ENCODE measurements at places on chromosomes 3 and 15.
A peak's percentile ranks its signal among the peaks of the same experiment; 100 is the strongest.

DNA sequence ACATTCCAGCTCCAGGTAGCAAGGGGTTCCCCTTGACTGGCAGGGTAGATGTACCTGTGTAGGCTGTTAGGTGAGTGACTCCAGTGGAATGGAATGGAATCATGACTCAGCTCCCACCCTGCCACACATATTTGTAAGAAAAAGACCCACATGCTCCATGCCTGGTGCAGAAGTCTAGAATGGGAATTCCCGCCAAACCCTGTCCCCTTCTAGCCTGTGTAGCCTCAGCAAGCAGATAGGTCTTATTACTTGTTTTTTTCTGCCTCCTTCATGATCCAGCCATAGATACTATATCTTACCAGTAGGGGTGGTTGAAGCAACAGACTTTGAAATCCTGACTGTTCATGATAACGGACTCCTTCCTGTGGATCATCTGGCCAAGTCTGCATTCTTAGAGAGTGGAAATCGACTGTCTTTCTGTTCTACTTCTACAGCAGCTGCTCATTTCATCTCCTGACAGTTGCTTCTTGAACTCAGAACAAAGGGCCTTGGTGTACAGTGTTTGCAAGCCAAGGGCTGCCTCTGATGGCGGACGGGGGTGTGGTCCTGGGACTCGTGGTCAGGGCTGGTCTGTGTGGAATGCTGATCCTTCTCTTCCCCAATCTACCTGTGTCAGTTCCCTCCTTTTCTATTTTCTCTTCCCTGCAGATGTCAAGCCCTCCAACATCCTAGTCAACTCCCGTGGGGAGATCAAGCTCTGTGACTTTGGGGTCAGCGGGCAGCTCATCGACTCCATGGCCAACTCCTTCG lies 16.3 kb downstream of the SNAPC5 start:
- peak; percentile 13 for DNase-seq

DNA sequence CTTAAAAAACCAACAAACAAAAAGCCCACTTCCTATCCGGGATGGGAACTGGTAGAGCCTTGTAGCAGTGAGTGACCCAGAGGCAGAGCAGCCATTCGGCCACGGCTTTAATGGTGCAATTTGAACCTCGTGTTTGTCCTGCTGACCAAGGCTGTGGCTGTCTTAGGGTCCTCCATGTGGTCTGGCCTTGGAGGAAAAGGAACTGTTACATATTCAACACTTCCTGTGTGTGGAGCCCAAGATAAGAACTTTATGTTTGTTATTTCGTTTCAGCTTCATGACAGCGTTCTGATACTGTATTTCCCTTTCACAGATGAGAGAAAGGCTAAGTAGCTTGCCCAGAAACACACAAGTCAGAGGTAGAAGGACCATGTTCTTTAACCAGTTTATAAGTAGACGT lies 269.8 kb downstream of the SV2B start:
- peak; percentile 80 for DNase-seq

DNA sequence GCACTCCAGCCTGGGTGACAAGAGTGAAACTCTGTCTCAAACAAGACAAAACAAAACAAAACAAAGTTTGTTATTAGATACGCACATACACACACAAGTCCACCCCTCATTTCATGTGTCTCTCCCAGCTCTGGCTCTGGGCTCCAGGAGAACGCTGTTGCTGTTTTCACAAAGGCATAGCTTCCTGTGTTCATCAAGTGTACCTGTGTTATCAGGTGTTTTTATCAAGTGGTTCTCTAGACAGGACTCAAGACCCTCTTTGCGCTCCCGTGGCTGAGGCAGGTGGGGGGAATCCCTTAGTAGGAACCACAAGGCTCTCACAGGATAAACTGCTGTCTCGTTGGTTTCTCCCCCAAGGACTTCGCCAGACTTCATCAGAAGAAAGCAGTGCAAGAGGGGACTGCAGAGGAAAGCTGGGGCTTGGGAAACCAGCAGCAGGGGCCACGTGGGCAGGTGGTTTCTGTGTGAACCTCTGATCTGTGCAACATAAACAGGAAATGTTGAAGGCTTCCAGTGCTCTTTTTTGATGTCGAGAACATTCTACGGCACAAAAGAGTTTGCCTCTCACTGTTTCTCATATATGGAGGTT lies 6.9 kb upstream of the PPP1R2 start:
- no peak for DNase-seq

- DNase-seq = no peak
Measured at GRCh38 chr15:29728418-29728817, 93.8 kb downstream of the TJP1 start.

DNA sequence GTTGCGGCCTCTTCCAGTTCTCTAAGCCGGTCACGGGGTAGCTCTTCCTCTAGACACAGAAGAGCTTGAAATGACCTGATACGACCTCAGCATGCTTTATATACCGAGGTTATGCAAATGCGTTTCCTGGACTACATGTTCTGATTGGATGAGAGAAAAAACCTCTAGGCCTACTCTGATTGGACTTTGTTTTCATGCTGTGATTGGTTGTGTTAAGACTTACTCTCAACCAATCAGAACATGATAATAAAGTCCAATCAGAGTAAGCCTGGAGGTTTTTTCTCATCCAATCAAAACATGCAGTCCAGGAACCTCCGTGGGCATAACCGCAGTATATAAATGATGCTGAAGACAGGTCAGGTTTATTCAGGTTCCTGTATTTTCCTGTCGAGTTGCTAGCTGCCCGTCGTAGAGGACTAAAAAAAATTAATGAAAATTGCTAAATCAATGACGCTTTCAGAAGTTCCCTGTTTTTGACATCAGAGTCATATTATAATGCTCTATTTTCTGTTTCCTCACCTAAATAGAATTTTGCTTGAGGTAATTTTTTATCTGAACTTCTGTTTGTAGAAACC lies 177.4 kb downstream of the POTEB3 start:
- DNase-seq = no peak

DNA sequence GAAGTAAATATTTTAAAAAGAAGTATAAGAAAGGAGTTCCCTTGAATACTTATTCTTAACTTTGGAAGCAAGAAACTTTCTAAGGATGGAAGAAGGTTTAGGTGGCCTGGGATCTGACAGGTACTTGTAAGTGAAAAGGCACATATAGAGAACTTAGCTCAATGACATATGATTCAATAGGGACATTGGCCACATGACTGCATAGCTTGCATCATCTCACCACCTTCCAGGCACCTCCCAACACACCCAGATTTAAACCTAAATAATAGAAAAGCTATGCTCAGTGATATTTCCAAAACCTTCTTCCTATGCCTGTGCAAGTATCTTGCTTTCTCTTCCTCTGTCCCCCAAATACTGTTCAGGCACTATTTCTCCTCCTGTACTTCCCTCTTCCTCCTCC lies 4.7 kb upstream of the P2RY1 start:
- DNase-seq = peak; percentile 30

DNA sequence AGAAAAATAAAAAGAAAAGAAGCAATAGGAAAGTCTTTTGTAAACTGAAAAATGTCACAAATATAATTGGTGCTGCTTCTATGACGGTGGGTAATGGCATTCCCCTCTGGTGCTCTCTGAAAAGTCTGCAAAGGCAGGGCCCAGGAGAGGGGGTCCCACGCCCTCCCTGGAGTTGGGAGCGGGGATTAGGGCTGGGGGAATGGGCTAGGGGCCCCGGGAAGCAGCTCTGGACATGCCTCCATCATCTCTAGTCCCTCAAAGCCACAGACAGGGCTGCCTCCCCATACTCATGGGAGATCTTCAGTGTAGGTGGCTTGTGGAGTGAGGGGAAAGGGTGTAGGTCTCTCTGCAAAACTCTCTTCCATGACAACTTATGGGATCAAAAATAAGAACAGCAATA lies 7.8 kb upstream of the RHCG start:
- DNase-seq = no peak

GRCh38 chr15:45457641-45458539 lies 64.7 kb downstream of the SLC30A4 start:
- peak; percentile 93 for DNase-seq

GRCh38 chr15:96274698-96275097 lies 55.8 kb upstream of the NR2F2 start:
- no peak for DNase-seq

Data from OCI-M1 (cell line).